ENCODE measurements at places on chromosomes 13 and 19.

- no peak for DNase-seq
These were observed 5.5 kb upstream of the NAPA start for GRCh38 chr19:47520343-47520806.

DNA sequence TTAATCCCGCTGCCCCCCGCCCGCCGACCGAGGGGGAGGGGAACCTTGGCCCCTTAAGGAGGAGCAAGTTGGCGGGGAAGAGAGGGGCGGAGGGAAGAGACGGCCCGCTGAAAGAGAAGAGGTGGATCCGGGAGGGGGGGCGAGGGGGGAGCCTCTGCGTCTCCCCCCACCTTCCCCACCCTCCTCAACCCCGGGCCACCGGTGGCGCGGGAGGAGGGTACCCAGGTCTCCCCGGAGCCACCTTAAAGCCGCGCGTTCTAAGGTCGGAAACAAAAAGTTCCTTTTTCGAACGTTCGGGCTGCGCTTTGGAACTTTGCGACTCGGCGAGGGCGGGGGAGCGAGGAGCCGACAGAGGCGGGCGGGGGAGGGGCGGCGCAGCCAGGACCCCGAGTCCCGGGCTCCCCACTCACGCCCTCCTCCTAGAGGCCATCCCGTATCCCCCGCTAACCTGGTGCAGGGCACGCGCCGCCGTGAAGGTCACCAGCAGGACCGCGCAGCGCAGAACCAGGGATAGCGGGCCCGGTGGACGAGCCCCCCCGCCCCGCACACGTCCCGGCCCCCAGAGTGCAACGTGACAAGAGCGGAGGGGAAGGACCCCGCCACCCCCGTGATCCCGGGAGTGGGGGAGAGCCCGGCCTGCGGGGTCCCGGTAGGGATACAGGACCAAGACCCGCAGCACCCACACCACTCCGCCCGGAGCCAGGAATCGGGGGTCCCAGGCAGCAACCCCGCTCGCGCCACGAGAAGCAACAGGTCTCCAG is 659 bp downstream of the ERF start:
- no peak for DNase-seq

GRCh38 chr19:35421362-35421761 is 26.7 kb upstream of the FFAR2 start:
- DNase-seq, result no peak

- DNase-seq, result no peak
These were observed 32.2 kb upstream of the TM9SF2 start for GRCh38 chr13:99469041-99469440.

- DNase-seq, result no peak
These were observed 592 bp upstream of the TRIP10 start for GRCh38 chr19:6738787-6739389.
